GM23338 (cell line): ENCODE measurements at places on chromosomes 4 and X.

DNA sequence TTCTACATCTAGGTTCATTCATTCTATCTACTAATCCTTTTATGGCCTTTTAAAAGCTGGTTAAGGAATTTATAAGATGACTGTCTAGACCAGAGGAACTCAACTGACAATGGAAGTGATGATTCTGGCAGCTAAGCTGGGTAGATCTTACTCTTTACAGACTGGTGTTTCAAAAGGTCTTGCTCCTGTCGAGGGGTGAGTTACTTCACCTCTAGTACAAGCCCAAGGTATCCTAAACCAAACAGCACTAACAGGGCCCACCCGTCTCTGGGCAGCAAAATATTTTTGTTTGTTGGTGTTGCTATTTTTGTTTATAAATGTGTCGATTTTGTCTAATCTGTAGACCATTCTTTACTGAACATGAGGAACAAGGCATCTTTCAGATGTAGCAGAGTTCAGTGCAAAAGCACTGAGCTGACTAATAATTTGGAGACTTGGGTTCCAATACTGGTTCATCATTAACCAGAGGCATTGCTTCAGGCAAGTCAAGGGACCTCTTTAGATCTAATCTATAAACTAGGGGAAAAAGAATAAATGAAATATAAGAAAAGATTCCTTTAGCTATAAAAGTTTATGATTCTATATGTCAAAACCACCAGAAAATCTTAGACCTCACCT lies 90.3 kb upstream of the FRG1 start:
- no peak overlapping the region for H3K27ac ChIP-seq
- H3K4me3 ChIP-seq, result no peak overlapping the region
- no peaks in the 10 kb centered on the region for H3K4me1 ChIP-seq
- no peaks in the 10 kb centered on the region for H3K36me3 ChIP-seq
- H3K27me3 ChIP-seq, result no peaks in the 10 kb centered on the region

GRCh38 chr4:126807132-126807531 lies 825.6 kb upstream of the INTU start:
- H3K4me3 ChIP-seq, result no peak overlapping the region
- H3K27ac ChIP-seq, result no peak overlapping the region
- H3K4me1 ChIP-seq, result no peaks in the 10 kb centered on the region
- DNase-seq, result no peak
- no peaks in the 10 kb centered on the region for H3K27me3 ChIP-seq

DNA sequence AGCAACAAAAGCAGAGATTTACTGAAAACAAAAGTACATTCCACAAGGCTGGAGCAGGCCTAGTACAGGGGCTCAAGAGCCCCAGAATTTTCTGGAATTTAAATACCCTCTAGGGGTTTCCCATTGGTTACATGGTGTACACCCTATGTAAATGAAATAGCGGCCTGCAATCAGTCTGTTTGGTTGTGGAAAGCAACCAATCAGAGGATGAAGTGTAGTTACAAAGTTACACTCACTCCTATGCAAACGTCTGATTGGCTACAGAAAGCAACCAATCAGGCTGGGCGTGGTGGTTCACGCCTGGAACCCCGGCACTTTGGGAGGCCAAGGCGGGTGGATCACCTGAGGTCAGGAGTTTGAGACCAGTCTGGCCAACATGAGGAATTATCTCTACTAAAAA lies 13.8 kb upstream of the TXLNG start:
- H3K27me3 ChIP-seq, result no peaks in the 10 kb centered on the region
- no peak overlapping the region for H3K4me3 ChIP-seq
- peak overlapping the region; percentile 97 for H3K27ac ChIP-seq
- peak; percentile 78 for DNase-seq
- H3K36me3 ChIP-seq, result no peaks in the 10 kb centered on the region

GRCh38 chrX:13464599-13465275 lies 104.7 kb upstream of the EGFL6 start:
- no peaks in the 10 kb centered on the region for H3K27me3 ChIP-seq
- H3K4me3 ChIP-seq, result no peak overlapping the region
- no peak overlapping the region for H3K27ac ChIP-seq
- H3K4me1 ChIP-seq, result no peaks in the 10 kb centered on the region
- no peak for DNase-seq

- H3K27ac ChIP-seq, result no peak overlapping the region
- H3K36me3 ChIP-seq, result peaks cover 7% of the 10 kb centered on the region; the same call in 1 of the 2 replicates
- H3K27me3 ChIP-seq, result no peaks in the 10 kb centered on the region
- DNase-seq, result no peak
- no peaks in the 10 kb centered on the region for H3K4me1 ChIP-seq
- H3K4me3 ChIP-seq, result no peak overlapping the region
Observed at GRCh38 chr4:62434921-62435320, 1234.8 kb downstream of the ADGRL3 start.

DNA sequence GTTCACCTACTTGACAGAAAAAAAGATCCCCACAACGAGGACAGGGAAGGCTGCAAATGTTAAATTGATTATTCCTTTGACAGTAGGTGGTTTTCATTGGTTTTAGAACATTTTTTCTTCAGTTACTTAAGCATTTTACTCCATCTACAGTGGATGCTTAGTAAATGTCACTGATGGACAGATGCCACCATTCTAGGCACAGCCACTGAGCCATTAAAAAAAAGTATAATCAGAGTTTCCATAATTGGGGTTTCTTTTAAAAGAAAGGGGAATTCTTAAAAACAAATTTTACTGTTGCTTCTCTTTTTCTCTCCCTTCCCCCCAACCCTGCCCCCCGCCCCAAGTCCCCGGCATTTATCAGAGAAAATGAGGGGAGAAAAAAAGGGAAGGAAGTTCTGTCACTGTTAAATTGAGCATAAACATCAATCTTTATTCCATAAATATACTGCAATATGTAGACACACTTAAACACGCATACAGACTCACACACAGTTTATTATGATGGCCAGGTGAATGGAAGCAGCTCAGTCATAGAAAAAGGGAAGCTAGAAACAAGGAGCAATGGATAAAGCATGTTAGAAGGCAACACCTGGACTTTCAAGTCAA lies 79.7 kb upstream of the PRPS2 start:
- no peak overlapping the region for H3K4me3 ChIP-seq
- H3K4me1 ChIP-seq, result no peaks in the 10 kb centered on the region
- no peak overlapping the region for H3K27ac ChIP-seq
- no peak for DNase-seq
- no peaks in the 10 kb centered on the region for H3K27me3 ChIP-seq

DNA sequence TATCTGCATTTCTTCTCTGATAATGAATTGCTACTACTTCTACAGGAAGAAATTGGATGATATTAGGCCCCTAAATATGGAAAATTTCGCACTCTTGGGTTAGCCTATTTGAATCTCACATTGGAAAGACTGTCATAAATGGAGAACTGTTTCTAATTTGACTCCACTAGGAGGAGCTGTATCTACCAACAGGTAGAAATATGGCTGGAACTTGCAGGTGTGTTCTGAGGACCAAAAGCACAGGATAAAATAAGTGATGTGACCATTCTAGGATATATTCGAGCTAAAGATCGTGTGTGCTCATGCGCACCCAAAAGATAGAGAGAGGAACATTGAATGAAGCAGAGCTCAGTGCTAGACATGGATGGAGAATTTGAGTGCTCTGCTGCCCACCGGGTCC lies 4.8 kb upstream of the NKAP start:
- H3K36me3 ChIP-seq, result no peaks in the 10 kb centered on the region
- DNase-seq, result peak; percentile 13
- no peaks in the 10 kb centered on the region for H3K27me3 ChIP-seq

- no peak overlapping the region for H3K27ac ChIP-seq
- H3K4me3 ChIP-seq, result no peak overlapping the region
- H3K36me3 ChIP-seq, result no peaks in the 10 kb centered on the region; the same call in 1 of the 2 replicates
- no peak for DNase-seq
Observed at GRCh38 chr4:4868040-4868757, 8.7 kb downstream of the MSX1 start.

DNA sequence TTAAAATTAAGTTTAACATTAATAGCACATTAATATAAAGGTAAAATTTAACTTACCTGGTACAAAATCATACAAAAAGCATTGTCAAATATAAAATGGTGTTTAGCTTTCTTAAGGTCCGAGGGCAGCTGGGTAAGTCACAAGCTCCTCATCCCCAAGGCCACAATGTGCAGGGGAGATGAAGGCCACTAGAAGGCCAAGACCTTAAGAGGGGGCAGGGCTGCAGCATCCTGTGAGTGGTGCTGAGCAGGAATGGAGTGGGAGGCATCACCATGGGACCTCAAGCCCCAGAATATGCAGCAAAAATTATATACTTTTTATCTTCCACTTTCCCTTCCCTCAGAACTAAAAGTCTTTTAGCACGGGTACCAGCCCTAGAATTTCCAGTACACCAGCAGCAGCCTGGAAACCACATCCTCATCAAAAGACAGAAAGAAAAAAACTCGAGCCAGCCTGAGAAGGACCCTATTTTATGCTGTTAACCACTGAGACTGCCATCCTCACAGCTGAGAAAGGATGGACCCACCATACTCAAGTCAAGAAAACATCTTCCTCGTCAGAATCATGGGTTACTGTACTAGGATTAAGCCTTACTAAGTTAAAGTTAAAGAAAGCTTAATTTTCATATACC lies 13.0 kb upstream of the RHOXF2 start:
- no peaks in the 10 kb centered on the region for H3K27me3 ChIP-seq
- no peaks in the 10 kb centered on the region for H3K36me3 ChIP-seq
- DNase-seq, result no peak
- H3K27ac ChIP-seq, result no peak overlapping the region
- H3K4me3 ChIP-seq, result no peak overlapping the region
- peaks cover 29% of the 10 kb centered on the region; the same call in 1 of the 2 replicates for H3K4me1 ChIP-seq

DNA sequence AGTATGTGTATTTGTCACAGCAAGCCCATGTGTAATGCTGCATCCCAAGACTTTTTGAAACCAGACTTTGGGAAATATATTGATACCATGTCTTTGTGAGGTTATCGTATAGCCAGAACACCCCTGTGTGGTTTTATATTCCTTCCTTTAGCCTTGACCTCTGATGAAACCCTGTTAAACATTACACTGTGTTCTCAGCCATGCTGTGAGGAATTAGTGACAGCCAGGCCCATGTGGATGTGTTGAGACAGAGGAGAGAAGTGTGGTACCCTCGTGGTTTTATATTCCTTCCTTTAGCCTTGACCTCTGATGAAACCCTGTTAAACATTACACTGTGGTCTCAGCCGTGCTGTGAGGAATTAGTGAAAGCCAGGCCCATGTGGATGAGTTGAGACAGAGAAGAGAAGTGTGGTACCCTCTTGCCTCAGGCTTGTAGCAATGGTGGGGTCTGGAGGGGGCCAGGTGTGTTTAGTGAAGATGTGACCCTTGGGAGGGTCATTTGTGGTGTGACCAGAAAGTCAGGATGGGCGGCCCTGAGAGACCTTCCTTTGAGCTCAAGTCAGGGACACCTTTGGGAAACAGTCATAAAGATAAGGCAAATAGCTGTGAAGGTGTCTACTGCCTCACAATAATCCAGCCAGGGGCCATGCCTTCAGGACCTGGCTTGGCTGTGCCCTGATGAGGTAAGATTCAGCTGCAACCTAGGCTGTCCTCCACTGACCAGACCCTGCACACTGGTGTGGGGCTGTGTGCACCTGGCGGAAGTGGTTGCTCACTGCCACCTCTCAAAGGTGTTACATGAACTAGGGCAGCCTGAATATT lies 110.0 kb downstream of the IRF2 start:
- H3K27ac ChIP-seq, result no peak overlapping the region
- no peak overlapping the region for H3K4me3 ChIP-seq
- no peaks in the 10 kb centered on the region for H3K36me3 ChIP-seq
- peaks cover 7% of the 10 kb centered on the region; the same call in 1 of the 2 replicates for H3K4me1 ChIP-seq

GRCh38 chr4:75069493-75070074 lies 136.7 kb downstream of the PARM1 start:
- H3K27ac ChIP-seq, result no peak overlapping the region
- no peaks in the 10 kb centered on the region for H3K27me3 ChIP-seq
- DNase-seq, result no peak

DNA sequence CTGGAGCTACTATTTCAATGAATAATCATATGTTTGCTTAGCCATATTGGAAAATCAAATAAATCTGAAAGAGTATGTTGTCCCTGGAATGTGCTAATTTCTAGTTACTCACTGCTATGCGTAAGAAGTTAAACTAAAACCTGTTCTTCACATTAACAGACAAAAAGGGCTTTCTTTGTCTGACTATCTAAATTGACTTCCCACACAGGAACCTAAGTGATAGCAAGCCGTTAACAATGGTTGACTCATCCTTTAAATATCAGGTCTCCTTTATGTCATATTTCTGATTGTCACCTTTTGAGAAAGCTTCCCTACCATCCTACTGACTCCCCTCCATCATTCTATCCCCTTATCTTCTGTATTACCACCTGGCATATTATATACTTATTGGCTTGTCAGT lies 81.4 kb downstream of the AMELX start:
- H3K27ac ChIP-seq, result no peak overlapping the region
- no peak for DNase-seq
- no peaks in the 10 kb centered on the region for H3K36me3 ChIP-seq
- H3K27me3 ChIP-seq, result no peaks in the 10 kb centered on the region

DNA sequence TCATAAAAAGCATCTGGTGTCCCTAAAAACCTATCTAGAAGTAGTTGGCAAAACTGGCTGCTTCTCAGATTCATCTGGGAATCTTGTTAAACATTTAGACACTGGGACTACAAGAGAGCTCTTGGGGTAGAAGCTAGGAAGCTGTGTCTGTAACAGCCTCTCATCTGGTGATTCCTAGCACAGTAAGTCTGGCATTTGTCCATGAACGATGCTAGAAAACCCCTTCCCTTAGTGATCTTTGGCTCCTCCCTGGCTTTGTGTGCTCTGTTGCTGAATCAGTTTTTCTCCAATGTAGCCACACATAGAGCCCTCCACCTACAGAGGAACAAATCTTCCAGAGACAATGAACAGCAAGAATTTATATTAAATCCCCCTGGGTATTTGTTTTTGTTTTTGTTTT lies 951.7 kb upstream of the LCORL start:
- no peaks in the 10 kb centered on the region; the same call in 1 of the 2 replicates for H3K36me3 ChIP-seq
- no peaks in the 10 kb centered on the region for H3K27me3 ChIP-seq
- no peak overlapping the region for H3K4me3 ChIP-seq
- no peak for DNase-seq
- no peaks in the 10 kb centered on the region for H3K4me1 ChIP-seq

- H3K4me3 ChIP-seq, result no peak overlapping the region
- H3K27me3 ChIP-seq, result no peaks in the 10 kb centered on the region
- DNase-seq, result no peak
Observed at GRCh38 chrX:32745323-32745722, 466.0 kb downstream of the DMD start.

DNA sequence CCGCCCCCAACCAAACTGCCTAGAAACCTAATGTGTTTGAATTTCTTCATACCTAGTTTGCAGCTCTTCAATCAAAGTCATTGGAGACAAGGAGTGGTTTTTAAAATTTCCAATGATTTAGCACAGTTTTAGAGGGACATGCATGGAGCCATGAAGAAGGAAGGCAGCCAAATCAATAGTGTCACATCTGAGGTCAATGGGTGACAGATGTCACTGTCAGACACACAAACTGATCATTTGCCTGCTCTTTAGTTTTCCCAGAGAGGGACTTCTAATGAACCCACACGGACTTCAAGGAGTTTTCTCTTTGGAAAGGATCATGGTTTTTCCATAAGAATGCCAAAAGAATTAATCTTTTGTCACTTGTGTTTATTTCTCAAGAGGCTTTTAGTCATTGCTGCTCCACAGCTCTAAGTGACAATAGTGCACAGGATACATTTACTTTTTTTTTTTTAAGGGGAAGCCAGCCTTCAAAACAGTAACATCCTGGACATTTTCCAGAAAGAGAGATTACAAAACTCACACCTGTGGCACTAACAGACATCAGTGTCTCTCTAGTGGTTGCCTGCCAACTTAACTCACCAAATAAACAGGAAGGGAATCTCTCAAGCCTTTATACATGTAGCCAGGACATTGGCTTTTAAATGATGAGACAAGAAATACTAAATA lies 251.1 kb upstream of the DIAPH2 start:
- no peaks in the 10 kb centered on the region for H3K27me3 ChIP-seq
- DNase-seq, result no peak
- H3K27ac ChIP-seq, result no peak overlapping the region
- no peak overlapping the region for H3K4me3 ChIP-seq
- H3K4me1 ChIP-seq, result no peaks in the 10 kb centered on the region
